ENCODE measurements at places on chromosomes 1 and 21.
A peak's percentile ranks its signal among the peaks of the same experiment; 100 is the strongest.

DNA sequence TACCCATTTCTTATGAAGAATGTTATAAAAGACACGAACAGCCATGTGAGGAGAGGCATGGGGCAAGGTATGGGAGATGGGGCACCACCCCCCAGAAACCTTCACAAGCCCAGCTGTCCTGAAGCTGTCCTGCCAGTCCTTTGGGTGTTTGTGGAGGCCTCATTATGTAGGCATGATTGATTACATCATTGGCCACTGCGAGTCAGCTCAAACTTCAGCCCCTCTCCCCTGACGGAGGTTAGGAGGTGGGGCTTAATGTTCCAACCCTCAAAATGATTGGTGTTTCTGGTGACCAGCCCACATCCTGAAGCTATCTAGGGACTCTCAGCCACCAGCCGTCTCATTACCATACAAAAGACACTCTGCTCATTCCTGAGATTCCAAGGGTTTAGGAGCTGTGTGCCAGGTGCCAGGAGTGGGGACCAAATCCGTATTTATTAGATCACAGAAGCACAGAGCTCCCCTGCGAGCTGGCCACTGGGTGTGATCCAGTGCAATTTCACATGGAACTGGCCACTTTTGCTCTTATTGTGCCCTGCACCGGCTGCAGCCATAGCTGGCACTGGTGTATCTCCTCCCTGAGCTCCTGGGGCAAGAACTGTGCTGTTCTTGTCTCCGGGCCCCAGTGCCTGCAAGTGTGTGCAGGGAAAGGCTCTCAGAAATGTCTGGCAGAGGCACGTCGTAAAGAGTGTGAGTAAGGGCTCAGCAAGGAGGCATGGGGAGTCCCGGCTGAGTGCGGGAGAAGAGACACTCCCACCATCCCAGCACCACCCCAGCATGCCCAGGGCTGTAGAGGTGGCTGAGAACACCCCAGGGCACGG, 10.5 kb downstream of the KIAA1614 start:
- no peak for ATAC-seq

DNA sequence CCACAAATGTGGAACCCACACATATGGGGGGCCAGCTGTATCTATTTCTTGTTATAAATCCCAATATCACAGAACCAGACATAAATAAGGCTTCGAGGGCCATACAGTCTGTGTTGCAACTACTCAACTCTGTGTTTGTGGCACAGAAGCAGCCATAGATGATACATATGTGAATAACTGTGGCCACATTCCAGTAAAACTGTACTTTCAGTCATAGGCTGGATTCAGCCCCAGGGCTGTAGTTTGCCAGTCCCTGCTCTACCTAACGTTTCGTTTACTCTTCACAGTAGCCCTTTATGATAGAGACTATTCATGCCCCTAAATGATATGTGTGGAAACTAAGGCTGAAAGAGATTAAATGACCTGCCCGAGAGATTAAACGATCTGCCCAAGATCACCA, 48.7 kb downstream of the FHAD1 start:
- ATAC-seq, result no peak

GRCh38 chr1:54110996-54111395, 41.8 kb downstream of the CDCP2 start:
- ATAC-seq, result no peak

- no peak for ATAC-seq
Measured at GRCh38 chr1:24828887-24829192, 83.6 kb downstream of the CLIC4 start.

- no peak for ATAC-seq
Measured at GRCh38 chr1:177650947-177651346, 318.9 kb downstream of the SEC16B start.

DNA sequence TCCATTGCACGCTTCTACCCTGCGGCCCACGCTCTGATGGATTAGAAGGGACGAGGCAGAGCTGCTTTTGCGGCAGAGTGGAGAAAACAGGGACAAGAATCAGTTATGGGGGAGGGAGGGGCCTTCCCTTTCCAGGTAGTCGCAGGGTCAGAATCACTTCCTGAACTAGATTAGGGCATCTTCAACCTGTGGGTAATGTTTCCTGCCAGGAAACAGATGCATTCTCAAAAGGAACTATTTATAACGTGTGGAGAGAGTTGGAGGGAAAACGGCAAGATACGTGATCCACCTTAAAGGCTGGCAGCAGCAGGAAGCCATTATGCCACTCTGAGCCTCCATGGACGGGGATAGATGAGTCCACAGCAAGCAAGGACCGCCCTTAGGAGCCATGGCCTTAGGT, 59.9 kb upstream of the CNTN2 start:
- ATAC-seq, result no peak

- no peak for ATAC-seq
Measured at GRCh38 chr1:91575909-91576519, 75.4 kb downstream of the CDC7 start.

- no peak for ATAC-seq
Measured at GRCh38 chr1:30536530-30536929, 186.9 kb downstream of the MATN1 start.

DNA sequence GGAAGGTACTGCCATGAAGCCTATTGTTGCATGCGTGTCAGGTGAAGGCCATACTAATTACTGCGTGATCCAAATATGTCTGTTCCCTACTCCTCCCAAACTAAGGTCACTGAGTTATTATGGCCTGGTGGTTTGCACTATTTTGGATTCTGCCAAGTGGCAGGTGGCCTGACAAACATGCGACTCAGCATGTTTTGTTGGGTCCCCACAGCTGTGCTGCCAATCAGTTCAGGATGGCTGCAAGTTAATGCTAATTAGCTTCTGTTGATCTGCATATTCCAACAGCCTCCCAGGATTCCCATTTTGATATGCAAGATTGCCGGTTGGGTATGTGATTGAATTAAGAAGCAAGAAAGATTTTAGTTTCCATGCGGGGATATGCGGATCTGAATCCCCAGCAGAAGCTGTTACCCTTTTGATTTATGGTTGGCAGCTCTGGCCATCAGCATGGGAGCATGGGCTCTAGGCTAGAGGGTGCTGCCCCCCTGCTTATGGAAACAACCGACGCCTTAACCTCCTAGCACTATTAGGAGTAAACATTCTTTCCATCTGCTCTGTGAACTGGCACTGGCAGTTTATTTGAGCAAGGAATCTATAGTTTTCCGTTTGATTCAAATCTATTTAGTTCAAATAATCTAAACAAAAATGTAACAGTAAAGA, 429.8 kb upstream of the C1orf87 start:
- no peak for ATAC-seq

- peak; percentile 81 for ATAC-seq
Measured at GRCh38 chr1:15323351-15323988, 76.4 kb downstream of the FHAD1 start.

DNA sequence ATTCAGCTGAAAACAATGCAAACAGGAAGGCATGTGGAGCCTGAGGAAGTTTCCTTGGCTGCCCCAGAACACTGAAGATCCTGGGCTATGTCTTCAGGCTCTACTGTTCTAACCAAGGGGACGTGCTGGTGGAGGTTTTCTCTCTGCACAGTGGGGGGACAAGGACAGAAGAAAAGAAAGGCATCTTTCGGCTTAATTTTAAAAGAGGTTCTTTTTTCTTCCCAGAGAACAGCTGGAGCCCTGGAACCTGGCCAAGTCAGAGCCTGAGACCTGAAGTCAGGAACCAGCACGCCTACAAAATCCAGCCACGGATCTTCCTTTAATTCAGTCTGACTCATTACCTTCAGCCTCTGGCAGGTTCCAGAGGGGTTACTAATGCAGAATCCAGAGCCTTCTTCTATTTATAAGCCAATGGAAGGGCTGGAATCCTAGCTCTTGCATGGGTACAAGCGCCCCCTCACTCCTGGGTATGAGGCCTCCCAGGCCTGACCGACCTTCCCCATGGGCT, 19.8 kb downstream of the CTNNBIP1 start:
- ATAC-seq, result peak; percentile 41

- no peak for ATAC-seq
Measured at GRCh38 chr1:178564086-178564782, 51.3 kb downstream of the TEX35 start.

DNA sequence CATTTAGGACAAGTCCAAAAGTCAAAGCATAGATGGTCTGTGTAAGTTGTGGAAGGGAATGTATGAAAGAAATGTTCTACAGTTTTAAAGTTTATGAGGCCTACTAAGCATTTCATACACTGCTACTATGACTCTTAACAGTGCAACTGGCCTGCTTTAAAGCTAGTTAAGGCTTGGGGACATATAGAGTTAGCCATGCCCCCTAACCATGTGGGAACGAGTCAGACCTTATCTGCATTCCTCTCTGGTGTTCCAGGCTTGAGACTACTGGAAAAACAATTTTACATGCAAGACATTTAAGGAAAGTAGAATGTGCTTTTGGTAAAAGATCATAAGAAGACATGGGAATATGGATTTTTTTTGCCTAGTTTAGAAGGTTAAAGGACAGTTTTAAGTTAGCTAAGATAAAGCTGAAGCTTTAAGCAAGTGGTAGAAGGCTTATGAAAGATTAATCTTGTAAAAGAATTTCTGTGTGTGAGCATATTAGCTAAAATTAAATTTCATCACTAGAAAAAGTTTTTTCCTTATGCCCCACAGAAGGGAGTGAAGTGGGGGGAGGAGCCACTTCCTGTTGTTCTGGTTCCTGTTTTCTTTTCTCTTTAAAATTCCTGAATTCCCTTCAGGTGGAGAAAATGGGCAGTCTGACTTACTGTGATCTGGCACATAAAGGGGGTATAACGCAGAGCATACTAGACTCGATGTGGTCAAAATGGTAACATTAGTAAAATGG, 8.9 kb upstream of the CD48 start:
- no peak for ATAC-seq

DNA sequence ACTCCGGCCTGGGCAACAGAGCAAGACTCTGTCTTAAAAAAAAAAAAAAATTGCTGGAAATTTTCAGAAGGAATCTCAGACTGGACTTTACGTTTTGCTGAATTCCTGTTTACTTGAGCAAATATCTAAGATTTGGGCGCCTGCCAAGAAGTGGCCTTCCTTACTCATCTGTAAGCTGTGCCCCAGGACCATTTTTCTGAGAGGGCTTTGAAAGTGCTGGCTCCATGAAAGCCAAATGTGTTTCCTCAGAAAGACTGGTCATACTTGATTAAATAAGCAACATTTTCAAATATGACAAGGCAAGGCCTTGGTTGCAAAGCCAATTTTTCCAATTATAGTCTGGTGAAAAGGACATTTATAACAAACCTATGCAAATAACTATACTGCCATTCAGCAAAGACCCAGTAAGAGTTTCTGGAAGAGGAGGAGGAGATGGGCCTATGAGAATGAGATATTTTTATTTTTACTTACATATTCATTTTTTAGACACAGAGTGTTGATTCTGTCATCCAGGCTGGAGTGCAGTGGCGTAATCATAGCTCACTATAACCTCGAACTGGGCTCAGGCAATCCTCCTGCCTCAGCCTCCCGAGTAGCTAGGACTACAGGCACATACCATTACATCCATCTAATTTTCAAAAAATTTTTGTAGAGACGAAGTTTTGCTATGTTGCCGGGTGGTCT, 56.3 kb upstream of the HTR1D start:
- no peak for ATAC-seq

DNA sequence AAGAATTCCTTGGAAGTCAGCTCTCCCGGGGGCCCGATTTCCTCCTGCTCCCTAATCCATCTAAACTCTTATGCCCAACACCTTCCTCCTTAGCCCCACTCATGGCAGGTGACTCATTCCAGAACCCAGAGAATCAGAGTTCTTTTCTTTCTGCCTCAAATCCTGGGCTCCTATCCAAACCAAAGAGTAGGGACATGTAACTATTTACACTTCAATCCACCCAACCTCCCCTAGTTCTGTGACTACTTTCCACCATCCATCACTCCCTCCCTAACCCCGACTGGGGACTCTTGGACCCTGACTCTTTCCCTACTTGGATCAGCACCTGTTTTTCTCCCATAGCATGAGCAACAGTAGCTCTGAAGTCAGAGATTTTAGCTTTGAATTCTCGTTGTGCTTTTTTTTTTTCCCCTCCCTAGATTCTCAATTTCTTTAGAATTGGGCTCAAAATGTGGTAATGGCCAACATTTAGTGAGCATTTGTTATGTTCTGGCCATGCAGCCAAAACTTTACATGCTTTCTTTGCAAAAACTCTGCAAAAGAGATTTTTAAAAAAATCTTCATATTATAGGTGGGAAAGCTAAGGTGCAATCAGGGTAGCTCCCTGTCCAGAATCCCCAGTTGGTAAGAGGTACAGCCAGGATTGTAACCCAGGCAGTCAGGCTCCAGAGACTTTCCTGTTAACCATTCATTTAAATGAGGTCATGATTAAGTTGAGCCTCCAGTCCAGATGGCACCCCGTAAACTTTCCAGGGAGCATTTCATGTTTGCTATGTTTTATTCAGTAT, 7.5 kb upstream of the CYP4A11 start:
- ATAC-seq, result no peak

DNA sequence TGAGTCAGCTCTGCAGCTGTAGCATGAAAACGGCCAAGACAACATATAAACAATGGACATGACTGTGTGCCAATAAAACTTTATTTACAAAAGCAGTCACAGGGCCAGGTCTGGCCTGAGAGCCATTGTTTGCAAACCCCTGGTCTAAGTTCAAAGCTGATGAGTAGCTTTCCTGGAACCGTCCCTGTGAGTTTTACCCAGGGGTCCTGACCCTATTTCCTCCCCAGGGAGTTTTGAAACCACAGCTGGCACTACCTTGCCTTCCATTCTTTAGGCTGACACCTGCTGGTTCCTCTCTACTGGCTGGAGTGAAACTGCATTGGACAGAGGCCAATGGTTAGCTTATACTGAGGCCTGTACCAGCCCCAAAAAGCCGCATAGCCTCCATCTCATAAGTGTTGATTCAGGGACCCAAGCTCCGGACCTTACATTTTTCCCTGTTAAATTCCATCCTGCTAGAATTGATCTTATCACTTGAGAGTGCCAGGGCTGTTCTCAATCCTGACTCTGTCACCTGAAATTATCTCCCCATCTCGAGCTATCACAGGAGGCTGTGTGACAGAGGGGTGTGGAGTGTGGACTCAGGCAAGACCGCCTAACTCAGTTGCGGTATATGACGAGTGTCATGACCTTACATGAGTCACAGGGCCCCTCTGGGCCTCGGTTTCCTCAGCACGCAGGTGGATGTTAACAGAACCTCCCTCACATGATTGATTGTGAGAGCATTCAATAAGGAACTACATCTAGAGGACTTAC, 343.6 kb downstream of the NPHP4 start:
- no peak for ATAC-seq

- no peak for ATAC-seq
Measured at GRCh38 chr1:50129201-50129600, 20.5 kb downstream of the ELAVL4 start.

DNA sequence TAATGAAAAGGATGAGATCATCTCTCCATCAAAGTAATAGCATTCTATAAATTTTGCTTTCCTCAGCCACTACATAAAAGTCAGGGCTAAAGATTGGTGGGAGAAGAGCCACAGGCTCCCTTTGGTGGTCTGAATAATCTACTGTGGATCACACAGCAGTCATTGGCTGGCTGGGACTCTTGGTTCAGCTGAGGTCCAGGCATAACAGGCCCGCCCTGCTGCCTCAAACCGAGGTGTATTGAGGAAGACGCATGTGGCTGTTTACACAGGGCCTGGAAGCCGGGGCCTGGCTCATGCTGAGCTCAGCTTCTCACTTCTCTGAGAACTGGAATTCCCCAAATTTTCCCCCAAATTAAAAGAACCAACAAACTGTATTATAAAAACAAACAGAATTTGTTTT, 139.2 kb downstream of the PTPRC start:
- ATAC-seq, result no peak

Data from gastroesophageal sphincter (tissue), 4 donors.